NCI-H2227 treated with DMSO at 0.1 percent for 48 hours (cell line): ENCODE measurements at places on chromosomes 1 and 21.

- DNase-seq = no peak
Measured at GRCh38 chr1:36160949-36161485, 5.1 kb downstream of the MAP7D1 start.

DNA sequence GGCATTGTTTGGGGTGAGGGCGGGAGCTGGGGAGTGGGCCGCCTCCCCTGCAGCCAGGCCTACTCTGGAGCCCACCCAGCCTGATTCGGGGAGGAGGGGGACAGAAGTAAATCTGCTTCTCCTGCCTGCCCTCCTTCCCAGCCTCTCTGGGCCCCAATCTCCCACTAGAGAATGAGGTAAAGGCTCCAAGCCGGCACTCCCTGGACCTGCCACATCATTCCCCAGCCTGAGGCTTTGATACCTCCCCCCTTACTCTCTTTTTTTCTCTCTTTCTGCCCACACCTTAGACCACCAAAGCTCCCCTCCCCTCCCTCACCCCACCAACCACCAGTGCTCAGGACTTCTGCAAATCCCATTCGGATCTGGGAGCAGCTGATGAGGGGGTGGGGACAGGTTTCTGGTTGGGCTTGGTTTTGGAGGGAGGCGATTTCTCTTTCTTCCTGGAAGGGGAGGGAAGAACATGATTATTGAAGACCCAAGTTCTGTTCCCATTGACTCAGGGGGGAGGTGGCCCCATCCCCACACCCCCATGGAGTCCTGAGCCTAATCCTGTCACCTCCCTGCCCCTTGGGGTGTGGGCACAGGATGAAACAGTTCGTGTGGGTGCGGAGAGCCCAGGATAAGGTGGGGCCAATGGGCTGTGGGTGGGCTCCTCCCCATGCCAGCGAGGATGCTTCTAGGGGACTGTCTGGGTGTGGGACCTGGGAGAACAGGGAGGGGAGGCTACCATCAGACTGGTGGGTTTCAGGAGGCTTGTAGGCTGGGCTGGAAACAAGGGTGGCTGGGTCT is 1.3 kb downstream of the MAP7D1 start:
- no peak for DNase-seq

DNA sequence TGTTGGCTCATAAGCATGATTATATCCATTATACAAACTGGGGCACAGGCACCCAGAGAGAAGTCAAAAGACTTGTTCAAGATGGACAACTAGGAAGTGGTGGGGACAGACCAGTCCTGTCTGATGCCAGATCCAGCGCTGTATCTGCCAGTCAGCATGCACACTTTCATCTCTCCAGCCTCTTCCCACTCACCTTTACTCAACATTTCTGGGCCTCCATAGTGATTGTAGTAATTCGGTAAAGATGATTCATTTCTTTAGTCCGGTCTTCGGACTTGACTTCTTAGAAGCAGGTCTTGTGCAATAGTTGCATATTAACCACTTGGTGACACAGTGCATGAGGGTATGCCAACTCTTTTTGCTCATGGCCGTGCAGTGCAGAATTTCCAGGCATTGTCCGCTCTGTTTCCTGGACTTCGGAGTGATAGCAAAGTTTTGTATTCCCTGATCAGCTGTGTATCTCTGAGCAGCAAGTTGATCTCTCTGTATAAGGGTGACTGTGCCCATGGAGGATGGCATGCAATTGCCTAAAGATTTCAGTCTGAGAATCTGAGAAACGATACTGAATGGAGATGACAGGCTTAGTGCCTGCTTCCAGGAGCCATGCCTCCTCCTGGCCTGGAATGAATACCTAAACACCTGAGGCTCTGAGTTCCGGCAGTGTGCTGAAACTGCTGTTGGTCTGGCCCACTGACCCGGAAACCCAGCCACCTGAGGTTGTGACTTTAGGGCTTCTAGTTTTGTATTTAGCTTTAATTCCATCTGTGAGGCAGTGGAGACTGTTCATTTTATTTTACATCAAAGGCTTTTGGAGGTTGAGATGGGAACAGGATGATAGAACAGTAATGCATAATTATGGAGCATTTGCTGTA is 39.0 kb downstream of the GALNT2 start:
- DNase-seq = no peak

- no peak for DNase-seq
Measured at GRCh38 chr1:225998560-225999226, 450 bp downstream of the SDE2 start.

DNA sequence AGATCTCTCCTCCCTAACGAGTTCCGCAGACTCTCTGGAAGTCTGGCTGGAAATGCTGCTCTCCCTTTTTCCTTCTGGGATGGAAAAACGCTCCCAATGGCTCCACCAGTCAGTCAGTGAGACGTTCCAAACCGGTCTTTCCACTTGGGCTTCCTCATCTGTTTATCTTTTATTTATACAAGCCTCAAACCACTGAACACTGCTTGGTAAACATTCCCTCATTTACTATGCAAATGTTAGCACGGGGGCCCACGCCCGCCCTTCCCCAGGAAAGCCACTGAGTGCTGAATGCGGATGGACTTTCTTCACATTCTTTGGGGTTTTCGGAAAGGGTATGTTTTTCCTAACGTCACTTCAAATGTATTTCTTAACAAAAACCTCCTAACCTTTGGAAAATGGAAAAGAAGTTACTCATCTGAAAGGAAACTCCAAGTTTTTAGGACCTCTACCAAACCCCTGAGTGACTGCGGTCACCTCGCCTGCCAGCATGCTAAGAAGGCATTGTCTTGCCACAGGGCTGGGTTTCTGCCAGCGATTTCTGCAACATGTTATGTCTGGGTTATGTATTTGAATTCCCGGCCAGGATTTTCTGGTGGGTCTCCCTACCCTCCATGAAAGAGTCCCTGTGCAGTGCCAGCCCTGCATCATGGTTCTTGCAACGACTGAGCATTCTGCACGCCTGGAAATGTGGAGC is 14.0 kb upstream of the UMODL1 start:
- DNase-seq = no peak

DNA sequence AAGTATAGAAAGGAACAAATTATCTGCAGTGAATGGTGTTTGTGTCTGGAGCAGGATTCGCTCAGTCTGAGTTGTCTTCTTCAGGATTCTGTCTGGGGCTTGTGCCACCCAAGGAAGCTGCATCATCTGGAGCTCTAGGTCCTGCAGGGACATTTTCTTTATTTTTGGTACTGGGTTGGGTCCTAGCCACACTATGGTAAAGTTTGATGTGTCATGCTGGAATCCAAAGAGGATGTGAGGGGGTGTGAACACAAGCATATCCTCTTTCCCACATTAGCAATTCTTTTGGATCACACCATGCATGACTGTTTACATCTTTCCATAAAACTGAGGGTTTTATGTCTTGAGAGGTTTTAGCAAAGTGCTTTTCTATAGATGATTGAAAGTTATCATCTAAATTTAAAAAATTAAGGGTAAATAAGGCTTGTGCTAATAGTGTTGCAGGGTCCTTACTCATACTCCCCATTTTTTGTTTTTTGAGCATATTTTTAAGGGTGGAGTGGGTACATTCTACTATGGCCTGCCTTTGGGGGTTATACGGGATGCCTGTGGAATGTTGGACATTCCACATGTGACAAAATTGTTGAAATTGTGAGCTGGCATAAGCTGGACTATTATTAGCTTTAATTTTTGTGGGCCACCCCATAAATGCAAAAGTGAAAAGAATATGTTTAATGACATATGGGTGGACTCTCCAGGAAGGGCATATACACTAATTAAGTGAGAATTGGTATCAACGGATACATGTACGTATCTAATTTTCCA is 152.0 kb upstream of the HMCN1 start:
- DNase-seq = no peak

GRCh38 chr21:15365751-15366392 is 301.1 kb upstream of the NRIP1 start:
- DNase-seq = no peak

DNA sequence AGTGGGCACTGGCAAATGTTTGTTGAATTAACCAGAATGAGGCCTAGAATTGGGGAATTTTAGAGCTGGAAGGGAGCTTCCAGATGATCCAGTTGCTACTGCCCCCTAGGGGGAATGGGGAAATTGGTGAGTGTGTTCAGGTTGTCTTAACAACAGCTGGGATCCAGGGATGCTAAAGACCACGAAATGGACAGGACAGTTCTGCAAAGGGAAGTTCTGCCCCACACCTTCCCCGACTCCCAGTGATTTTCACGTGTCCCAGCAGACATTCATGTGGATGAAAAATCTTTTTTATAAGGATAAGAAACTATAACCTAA is 33.9 kb downstream of the TRIM62 start:
- no peak for DNase-seq

DNA sequence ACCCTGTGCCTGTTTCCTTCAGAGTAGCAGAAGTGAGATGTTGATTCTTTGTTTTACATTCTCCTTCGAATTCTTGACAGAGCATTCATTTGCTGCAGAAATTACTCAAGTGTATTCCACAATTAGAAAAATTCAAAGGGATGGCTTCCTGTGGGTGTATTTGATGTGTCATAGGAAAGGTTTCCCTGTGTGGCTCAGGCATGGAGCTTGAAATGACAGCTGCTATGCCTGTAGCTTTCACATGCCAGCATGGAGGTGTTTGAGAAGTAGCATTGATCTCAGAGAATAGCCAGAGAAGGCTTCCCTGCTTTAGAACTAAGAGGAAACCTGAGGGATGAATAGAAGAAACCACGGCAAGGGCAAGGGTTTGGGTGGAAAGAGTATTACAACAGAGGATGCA is 317.2 kb upstream of the DEPDC1 start:
- no peak for DNase-seq

GRCh38 chr1:178633056-178633455 is 92.0 kb upstream of the RALGPS2 start:
- DNase-seq = no peak

- DNase-seq = no peak
Measured at GRCh38 chr1:173997791-173998190, 24.4 kb downstream of the RC3H1 start.

GRCh38 chr1:15231714-15232201 is 15.3 kb upstream of the FHAD1 start:
- DNase-seq = no peak

- DNase-seq = no peak
Measured at GRCh38 chr1:64161357-64161941, 42.0 kb upstream of the UBE2U start.

DNA sequence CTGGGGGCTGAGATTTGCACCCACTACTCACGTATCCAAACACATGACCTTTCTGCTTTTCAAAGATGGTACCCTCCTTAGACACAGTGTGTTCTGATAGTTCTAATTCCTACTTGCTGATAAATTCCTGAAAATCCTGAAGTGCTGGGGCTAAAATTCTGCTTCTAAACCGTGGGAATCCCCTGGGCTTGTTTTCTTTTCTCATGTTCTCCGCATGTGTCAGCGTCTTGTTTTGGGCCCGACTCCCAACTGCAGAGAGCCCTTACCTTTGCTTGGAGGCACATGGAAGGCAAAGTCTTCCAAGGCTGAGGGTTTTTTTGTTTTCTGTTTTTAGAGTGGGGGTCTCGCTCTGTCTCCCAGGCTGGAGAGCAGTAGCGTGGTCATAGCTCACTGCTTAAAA is 27.2 kb downstream of the PSMG1 start:
- DNase-seq = no peak

DNA sequence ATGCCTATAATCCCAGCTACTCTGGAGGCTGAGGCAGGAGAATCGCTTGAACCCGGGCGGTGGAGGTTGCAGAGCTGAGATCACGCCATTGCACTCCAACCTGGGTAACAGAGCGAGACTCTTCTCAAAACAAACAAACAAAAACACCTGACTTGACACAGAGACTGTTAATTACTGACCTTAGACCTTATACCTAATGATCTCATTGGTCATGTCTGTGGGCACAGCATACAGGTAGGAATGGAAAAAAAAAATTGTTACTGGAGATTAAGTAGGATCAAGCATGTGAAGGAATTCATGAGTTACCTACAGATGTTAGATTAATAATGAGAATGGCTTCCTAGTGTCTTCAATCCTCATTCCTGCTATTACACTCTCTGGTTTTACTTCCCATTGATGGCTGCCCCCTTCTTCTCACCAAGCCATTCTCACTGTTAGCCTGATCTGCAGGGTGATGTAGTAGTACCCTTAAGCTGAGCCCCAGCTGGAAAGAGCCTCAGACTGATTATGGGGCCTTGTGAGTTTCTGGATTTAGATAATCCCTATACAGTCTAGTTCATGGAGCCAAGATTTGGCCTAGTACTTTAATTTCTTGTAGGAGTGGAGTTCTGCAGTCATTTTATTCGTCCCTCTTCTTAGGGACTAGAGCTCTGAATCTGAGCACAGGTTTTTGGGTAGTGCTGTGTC is 8.8 kb downstream of the TBCE start:
- DNase-seq = no peak

DNA sequence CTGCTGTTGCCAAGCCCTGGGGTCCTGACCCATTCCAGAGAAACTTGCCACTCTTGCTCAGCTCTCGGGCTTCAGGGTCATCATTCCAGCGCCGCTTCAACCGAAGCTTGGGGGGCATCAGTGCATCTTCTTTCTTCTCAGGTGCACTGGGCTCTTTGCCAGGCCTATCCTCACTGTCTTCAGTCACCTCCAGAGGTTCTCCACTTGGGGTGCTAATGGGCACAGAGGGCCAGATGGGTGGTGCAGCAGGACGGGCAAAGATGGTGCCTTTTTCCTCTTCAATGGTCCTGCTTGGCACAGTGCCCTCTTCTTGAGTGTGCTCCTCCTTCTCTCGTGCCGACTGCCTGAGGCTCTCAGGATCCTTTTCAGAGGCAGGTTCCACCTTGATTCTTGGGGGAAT is 13.3 kb downstream of the ETV3 start:
- DNase-seq = no peak

DNA sequence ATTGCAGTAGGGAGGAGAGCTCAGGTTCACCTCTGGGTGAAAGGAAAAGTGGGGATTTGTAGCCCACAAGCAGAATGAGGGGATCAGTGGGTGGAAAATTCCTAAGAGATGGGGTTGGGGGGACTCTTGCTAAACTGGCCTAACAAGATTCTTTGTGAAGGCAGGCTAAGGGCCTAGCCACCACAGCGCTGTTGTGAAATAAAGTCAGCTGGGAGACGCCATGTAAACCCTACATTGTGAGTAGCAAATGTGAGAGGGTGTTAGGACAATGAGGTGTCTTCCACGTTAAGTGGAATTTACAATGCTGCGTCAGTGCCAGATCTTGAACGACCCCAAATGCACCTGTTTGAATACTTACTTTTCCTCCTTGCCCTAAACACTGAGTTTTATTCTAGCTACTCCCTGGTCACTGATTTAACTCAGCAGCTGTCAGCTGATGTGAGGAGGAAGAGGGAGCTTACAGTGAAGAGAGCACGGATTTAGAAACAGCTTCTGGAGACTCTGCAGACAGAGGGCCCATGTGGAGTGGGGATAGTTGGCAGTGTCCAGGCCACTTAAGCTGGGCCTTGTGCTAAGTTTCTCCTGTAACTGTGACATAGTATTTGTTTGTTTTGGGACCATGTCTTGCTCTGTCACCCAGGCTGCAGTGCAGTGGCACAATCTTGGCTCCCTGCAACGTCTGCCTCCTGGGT is 17.3 kb downstream of the PDPN start:
- DNase-seq = no peak

- no peak for DNase-seq
Measured at GRCh38 chr1:24126018-24126671, 14.2 kb upstream of the MYOM3 start.

GRCh38 chr1:16443975-16444770 is 3.6 kb downstream of the NECAP2 start:
- no peak for DNase-seq

- no peak for DNase-seq
Measured at GRCh38 chr1:178335426-178335825, 161.3 kb downstream of the CLEC20A start.

- no peak for DNase-seq
Measured at GRCh38 chr1:199084293-199084692, 445.5 kb downstream of the PTPRC start.
